H7 (cell line): ENCODE measurements at places on chromosomes 6 and 20.

- DNase-seq, result no peak
Observed at GRCh38 chr6:46284475-46284874, 113.7 kb upstream of the ENPP5 start.

DNA sequence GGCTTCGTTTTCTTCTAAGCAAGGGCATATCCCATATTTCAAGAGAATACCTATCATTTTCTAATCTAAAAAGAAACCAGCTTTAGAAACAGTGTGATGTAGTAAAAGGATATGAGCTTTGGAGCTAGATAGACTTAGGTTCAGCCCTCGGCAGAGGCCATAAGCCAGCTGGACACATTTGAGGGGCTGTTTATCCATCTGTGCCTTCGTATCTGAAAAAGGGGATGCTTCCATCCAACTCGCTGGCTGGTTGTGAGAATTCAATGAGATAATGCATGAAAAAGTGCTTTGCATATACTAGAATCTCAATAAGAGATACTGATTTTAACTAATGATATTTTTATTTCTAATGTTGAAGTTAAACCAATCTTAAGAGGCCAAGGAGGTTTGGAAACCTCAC, 58.0 kb downstream of the PRL start:
- DNase-seq, result no peak

GRCh38 chr6:139295901-139296300, 4.1 kb upstream of the TXLNB start:
- DNase-seq, result no peak

GRCh38 chr20:3901706-3902440, 12.7 kb downstream of the PANK2 start:
- no peak for DNase-seq

- no peak for DNase-seq
Observed at GRCh38 chr6:23523771-23524170, 602.2 kb upstream of the NRSN1 start.
